ENCODE measurements at places on chromosomes 4 and X.

GRCh38 chrX:25004485-25005032 is 11.2 kb downstream of the ARX start:
- no peak for DNase-seq

- DNase-seq = no peak
Observed at GRCh38 chrX:49272421-49272820, 2.8 kb downstream of the PPP1R3F start.

GRCh38 chr4:25245181-25245580 is 11.3 kb downstream of the PI4K2B start:
- no peak for DNase-seq

GRCh38 chr4:123452616-123453015 is 56.0 kb downstream of the SPRY1 start:
- DNase-seq = no peak

- DNase-seq = no peak
Observed at GRCh38 chr4:24067367-24068193, 177.7 kb upstream of the PPARGC1A start.

All from skin of body (tissue), 3 donors.